CD4-positive, alpha-beta T cell treated with Interleukin-21 for 1 hour (primary cell): ENCODE measurements at places on chromosomes 12 and 14.

- no peak for DNase-seq
Measured at GRCh38 chr12:42582050-42582449, 7.5 kb downstream of the PRICKLE1 start.

DNA sequence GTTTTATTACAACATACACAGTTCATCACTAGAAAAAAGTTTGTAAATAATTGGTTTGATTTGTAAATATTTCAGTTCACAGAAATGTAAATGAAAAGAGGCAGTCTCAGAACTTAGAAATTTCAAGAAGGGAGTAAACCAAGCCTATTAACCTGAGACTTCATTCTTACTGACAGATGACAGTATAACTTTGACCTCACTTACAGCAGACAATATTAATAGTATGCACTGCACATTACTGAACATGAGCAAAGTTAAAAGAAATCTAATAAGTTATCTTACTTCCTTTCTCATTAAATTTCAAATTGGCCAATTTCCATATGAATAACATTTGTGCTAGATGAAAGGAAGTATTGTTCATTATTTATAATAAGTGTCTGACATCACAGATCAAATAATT, 235.8 kb downstream of the SLC6A15 start:
- no peak for DNase-seq

- DNase-seq: no peak
Measured at GRCh38 chr12:2386566-2386965, 333.8 kb downstream of the CACNA1C start.

GRCh38 chr14:51228890-51229289, 11.2 kb upstream of the TMX1 start:
- DNase-seq: no peak

DNA sequence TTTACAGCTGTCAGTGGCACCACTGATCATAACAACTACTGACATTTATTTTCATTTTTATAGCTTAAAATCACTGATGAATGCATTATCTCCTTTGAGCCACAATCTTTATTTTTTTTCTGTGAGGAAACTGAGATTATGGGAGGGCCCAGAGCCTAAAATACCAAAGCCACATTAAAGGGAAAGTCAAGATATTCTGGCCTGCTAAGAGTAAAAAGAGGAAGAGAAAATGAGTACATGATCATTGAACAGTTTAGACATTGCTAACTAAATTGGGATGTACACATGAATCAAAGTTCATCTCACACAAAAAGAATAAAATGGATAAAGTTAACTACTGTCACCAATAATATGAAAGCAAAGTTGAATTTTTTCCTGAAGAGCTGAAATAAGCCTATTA, 170.5 kb upstream of the GARIN2 start:
- DNase-seq: no peak

DNA sequence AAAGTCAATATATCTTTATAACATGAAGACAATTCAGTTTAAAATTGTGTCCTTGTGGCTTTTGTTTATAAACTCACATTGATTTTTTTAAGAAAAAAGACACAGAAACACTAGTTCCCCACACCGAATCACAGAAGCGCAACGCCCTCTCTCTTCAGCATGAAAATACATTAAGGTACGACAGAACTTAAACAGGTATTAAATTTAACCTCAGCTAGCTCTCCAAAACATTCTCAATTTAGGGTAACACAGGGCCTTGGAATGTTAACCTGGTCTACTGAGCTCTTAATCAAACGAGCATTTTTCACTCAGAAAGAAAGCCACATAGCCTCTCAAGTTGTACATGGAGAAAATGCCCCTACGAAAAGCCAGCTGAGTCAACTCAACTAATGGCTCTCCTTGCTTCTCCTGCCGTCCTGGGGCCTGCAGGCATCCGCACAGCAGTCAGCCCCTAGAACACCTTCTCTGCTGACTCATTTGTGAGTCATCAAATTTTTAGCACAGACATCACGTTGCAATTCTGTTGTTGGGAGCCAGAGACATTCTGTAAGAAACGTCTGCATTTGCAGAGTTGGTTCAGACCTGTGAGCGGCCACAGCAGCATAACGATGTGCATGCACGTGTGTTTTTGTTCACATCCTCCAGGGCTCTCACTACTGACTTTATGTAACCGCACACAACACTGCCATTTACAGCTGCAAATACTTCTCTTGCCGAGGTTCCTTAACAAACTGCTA, 141.6 kb downstream of the ITPR2 start:
- DNase-seq: no peak

DNA sequence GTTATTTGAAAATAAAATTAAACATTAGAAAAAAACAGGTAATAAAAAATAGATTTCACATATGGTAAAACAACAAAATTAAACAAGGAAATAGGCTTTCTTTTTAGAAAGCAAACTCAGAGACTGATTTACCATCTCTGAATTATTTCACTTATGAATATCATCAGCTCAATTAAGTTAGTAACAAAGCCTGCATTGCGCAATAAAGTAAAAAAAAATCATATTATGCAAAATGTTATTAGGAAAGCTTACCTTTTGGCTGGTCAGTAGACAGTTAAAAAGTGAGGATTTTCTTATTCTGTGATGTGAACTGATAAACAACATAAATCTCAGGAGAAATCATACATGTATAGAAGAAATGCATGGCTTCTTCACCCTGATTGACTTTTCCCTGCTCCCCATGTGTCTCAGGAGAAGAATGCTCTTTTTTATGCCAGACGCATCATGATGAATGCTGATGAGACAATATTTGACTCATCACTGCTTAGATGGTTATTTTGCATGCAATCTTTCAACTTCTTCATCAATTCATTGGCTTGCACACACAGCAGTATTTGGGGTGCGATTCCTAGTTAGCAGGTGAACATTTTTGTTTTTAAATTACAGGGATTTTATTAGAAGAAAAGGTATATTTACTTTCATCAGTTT, 124.5 kb upstream of the USP15 start:
- no peak for DNase-seq

DNA sequence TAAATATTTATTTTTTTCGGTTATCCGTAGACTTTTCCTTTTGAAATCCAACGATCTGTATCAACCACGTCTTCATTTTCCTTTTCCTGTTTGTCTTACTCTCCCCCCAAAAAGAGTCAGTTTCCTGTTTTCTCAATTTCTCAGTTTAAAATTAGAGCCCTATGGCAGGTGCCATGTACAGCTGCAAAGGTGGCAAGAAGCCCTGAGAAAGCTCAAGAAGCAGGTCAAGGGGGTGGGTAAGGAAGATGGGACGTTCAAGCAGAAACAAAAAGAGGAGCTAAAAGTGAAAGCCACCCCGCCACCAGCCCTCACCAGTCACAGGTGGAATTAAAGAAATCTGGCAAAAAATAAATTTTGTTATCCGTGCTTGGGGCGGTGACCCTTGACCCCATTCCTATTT, 26.7 kb downstream of the SLC35E3 start:
- no peak for DNase-seq

GRCh38 chr14:76814726-76815645, 2.3 kb upstream of the ANGEL1 start:
- DNase-seq: no peak

- no peak for DNase-seq
Measured at GRCh38 chr12:24945845-24946244, 3.1 kb downstream of the BCAT1 start.

DNA sequence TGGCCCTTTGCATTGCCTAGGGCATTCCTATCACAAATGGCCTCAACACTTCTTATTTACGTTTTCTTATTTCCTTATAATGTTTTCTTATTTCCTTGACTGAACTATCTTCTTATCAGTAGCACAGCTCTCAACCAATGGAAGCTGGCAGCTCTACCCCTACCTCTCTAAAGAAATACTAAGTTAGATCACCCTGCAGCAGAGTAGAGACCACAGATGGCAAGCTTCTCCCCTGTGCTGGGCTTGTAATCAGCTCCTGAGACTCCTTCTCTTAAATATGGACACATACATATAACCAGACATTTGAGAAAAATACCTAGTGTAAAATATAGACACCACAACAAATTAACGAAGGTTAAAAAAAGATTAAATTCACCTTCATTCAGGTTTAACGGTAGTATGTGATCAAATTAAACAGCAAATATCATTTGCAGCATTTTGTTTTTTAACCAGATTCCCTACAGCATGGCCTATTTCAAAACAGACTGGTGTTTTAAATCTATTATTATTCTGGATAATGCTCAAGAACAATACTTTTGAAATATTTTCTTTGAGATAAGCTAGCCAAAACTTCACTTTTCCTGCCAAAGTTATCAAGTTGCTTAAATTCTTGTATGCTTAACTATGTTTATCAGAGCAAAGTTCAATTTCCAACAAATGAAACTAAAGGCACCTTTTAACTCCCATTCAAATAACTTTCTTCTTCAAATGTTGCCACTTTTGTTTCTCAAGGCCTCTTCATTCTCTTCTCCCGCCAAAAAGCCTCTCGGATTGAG, 54.3 kb downstream of the SLC41A2 start:
- no peak for DNase-seq

DNA sequence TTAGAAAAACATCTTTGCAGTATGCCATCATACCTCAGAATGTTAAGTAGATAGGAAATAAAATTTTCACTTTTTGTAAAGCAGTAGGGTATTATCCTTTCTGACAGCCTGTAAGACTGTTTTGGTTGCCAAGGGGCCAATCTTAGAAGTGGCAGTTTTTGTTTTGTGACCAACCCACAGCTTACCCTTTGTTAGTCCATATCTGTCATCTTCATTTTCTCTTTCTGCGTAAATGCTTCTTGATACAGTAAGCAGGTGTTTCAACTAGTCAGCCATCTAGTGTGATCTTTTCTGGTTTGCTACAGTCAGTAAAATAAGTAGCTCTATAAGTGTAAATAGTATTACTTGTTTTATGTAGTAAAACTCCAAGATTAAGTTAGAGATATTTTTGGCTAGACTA, 8.8 kb downstream of the PPM1A start:
- DNase-seq: no peak

DNA sequence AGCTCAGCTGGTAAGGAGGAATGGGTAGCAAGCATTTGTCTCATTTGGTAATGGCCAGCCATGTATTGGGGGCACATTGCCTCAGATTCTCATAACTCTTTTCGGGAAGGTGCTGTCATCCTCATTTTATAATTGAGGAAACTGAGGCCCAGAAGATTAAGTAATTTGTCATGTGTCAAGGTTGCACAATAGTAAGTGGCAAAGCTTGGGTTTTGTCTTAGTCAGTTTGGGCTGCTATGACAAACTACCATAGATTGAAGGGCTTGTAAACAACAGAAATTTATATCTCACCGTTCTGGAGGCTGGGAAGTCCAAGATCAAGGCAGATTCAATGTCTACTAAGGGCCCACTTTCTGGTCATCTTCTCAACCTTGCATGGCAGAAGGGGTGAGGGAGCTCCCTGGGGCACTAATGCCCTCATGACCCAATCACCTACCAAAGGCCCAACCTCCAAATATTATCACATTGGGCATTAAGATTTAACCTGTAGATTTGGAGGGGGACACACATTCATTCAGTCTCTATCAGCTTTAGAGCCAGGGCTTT, 99.6 kb downstream of the SRGAP1 start:
- DNase-seq: no peak

DNA sequence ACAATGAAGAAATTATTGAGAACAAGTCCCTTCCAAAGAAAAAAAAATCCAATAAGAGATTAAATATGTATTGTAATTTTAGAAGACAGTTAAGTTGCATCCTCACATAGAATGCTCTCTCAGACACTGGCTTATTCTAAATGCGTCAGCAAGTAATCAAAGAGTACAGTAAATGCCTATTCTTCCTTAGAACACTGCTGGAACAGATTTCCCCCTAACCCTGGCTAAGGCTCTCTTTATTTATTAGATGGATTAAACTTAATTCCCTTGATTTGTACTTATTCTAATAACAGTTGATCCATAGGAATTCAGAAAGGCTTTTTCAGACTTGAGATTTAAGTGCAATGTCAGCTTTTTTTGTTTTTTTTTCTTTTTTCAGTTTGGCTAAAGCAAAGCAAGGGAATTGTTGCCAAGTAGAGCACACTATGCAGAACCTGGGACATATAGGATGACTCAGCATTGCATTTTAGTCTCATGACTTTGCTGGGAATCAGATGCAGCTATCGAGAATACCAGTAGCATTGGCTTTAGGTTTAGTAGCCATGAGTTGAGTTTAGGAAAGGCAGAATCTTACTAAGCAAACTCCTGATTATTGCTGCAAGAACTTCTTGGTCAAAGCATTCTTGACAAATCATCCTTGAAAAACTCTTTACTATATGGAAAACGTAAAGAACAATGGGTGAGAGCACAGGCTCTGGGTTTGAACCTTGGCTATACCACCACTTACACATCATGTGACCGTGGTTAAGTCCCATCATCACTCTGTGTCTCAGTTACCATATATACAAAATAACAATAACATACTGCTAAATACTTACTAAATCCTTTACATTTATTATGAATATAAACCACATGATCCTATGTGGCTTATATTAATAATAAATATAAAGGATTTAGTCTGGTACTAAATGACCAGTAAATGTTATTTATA, 26.7 kb downstream of the MED21 start:
- no peak for DNase-seq

DNA sequence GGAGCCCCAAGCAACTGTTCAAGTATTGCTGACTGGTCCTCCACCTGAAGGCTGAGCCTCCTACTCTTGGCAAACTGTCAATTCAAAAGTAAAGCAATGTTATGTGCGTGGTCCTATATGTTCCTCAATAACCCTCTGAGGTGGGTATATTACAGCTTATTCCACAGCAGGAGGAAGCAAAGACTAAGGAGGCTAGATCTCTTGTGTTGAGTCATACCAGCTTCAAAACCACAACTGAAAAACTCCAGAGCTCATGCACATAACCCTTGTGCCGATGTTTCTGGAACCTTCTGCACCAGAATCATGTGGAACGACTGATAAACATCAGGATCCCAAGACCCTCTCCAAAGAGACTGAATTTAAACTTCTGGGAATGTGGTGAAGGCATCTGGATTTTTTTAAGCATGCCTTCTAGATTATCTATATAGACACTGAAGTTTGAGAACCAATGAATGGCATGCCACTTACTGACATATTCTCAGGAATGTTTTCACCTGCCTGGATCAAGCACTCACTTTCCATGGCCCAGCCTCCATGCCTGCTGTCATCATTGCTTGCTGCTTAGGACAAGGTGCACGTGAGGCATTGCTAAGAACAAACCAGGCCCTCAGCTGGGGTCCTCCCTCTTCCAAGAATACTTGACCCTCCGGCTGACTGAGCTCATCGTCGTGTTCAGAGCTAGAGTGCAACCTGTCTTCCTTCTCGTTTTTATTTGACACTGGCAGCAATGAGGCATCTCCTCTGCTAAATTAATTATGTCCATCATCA, 194.7 kb downstream of the BCL11B start:
- DNase-seq: no peak

GRCh38 chr12:25689996-25690501, 137.0 kb upstream of the LMNTD1 start:
- no peak for DNase-seq

- DNase-seq: peak; percentile 47
Measured at GRCh38 chr14:68268197-68268596, 448.6 kb downstream of the RAD51B start.

- no peak for DNase-seq
Measured at GRCh38 chr14:94839348-94839747, 69.4 kb upstream of the GSC start.
